A172 (cell line): ENCODE measurements at places on chromosomes 4 and X. TPM values are rescaled to one million over a fixed set of nuclear protein-coding genes. Genes with fewer than 3 reads are reported as not detected.

The HDX gene
- total RNA-seq, result 3.5 and 9.0 TPM in 2 replicates

The CACNA1F gene
- not detected in 2 replicates for total RNA-seq

The WDR1 gene
- 271 and 296 TPM in 2 replicates for total RNA-seq

The BANK1 gene
- 0.10 and 0.24 TPM in 2 replicates for total RNA-seq

GRCh38 chrX:130264573-130264972, 4.1 kb downstream of the ZNF280C start:
- no peak for DNase-seq

- no peak for DNase-seq
Measured at GRCh38 chrX:3699821-3700381, 13.5 kb downstream of the PRKX start.

DNA sequence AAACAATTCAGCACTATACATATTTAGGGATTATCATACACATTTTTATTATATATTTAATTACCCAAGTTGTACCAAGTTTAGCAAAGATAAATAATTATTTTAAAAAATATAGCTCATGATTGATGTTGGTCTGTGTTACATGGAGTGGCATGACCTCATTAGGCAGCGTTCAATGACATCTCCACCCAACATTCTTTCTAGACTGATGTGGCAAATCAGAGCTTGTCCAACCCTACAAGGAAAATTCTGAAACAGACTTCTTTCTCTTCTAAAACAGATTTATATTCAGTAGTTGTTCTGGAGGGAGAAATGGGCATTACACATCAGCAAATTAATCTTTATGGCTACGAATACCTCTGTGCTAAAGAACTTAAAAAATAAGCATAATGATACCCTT, 189.7 kb downstream of the PDGFC start:
- peak; percentile 47 for DNase-seq

The TMEM255A gene
- 4.0 and 4.6 TPM in 2 replicates for total RNA-seq

- no peak for DNase-seq
Measured at GRCh38 chrX:153667281-153667955, 6.2 kb downstream of the PNCK start.

GRCh38 chrX:39473812-39474211, 623.9 kb downstream of the BCOR start:
- DNase-seq, result no peak

GRCh38 chr4:171817026-171817425, 3.8 kb downstream of the GALNTL6 start:
- no peak for DNase-seq

The PTPN13 gene
- 5.9 and 7.0 TPM in 2 replicates for total RNA-seq

- DNase-seq, result no peak
Measured at GRCh38 chr4:43471950-43472349, 579.4 kb downstream of the GRXCR1 start.

DNA sequence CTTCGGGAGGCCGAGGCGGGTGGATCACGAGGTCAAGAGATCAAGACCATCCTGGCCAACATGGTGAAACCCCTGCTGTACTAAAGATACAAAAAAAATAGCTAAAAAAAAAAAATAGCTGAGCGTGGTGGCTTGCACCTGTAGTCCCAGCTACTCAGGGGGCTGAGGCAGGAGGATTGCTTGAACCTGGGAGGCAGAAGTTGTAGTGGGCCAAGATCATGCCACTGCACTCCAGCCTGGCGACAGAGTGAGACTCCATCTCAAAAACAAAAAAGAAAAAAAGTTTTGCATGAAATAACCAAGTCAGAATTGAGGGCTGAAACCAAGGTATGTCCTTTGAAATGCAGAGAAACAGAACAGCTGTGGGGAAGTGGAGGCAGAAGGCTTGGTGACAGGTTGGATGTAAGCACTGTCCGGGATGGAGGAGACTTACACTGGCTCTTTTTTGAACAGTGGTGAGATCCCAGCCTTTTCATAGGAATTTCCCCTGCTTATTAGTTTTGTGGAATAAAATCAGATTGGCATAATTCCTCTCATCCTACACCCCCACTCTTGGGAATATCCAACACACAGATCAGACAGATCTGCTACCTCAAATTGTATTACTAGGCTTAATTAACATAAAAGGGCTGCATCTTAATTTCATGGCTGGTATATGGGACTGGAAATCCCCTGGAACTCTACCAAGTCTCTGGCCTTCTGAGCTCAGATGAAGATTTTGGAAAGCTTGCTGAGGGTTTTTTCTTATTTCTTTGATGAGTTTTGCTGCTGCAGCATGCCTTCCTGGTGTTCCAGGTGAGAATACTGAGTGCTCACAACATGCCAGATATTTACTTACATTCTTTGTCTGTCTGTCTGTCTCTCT, 18.8 kb upstream of the C4orf36 start:
- no peak for DNase-seq
